ENCODE measurements at places on chromosomes 11 and 22. TPM values are rescaled to one million over a fixed set of nuclear protein-coding genes. Genes with fewer than 3 reads are reported as not detected.

- DNase-seq, result no peak
These were observed 10.3 kb upstream of the FIBIN start for GRCh38 chr11:26983645-26984044.

DNA sequence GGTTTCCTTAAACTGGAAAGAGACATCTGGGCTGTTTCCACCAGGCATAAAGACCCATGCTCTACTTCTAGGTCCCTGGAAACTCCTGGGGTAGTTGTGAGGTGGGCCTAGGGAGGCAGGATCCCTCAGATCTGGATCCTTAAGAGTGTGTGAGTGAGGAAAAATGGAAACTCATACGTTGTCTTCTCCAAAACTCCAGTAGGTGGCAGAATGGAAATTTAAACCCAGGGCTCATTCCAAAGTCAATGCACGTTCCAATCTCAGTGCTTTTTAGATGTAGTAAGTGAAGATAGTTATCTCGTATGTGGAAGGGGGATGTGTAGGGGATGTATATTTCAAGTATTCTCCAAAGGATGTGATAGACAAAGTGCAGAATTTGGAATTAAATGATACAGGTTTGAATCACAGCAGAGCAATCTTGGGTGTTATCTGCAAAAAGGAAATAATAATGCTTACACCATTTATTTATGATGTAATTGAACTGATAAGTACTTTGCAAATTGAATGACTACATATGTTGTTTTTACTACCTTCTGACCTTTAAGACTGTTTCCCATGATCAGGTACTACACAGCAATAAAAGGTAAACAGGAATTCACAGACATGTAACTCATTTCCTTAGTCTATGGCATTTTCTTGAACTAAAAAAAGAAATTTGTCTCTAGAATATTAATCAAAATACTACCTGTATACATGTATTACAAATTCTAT lies 13.1 kb upstream of the MMP1 start:
- no peak for DNase-seq

The OR10D3 gene
- 0.31 TPM for total RNA-seq

DNA sequence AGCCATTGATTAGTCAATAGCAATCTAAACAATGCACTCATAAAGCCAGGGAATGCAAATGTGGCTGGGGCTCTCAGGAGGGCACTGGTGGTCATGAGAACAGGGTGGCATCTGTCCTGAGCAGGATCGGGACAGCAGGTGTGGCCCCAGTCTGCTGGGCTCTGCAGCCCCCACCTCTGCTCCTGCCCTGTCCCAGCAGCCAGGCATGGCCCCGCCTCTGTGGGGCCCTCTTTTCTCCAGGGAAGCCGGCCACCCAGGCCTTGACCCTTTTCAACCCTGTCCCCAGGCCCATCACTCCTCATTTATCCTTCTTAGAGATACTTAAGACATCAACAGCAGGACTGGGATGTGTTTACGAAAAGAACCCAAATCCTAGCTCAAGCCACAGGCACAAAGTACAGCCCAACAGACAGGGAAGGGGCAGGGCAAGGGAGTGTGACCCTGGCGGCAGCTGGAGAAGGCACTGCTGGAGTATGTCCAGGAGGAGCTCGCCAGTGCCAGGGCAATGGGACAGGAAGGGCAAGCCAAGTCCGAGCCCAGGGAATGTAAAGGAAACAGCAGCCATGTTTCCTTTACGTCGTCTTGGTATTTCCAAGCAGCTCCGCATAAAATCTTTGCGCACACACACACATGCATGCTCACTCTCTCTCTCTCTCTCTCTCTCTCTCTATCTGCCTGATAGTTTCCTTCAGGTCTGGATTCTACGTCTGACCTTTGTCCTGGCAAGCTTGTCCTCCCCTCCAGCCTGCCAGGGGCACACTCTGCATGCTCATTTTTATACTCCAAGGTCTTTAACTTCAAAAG lies 59.9 kb downstream of the DGCR2 start:
- no peak for DNase-seq

GRCh38 chr22:38490475-38490874 lies 15.6 kb downstream of the DDX17 start:
- DNase-seq, result no peak

The C11orf86 gene
- total RNA-seq, result not detected

DNA sequence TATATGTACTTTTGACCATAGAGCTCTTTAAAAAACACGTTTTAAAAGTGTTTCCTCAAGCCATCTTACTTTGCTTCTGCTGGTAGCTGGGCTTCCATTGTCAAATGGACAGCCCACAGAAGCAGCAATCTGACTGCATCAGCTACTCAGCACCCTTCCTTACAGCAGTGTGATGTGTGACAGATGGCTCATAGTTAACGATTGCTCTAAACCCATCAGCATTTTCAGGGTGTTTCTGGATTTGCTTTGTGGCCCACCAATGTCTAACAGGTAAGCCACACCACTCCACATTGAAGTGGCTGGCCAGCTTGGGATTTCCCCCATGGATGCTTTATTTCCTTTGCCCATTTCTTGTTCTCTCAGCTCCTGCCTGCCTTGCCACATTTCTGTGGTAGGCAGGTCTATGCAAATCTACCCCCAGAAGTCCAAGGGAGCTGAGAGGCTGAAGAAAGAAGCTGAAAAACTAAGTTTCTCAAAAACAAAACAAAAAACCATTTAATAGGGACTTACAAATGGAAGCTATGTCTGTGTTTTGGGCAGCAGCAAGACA lies 7.3 kb upstream of the FAR1 start:
- DNase-seq, result no peak

DNA sequence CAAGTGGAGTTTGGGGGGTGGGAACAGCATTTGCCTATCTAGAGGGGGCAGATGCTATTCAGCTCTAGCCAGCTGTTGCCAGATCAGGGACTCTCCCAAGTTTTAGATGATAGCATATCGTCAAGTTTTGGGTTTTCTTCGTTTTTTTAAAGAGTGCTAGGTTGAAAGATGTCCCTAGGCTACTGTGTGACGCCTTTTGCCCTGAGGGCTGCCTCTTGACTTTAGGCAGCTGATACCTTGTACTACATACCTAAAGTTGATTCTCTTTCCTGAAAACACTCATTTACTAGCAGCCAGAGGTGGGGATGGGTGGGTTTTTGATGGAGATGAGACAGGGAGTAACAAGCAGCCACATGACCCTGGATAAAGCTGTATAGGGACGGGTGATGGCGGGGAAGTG lies 87.1 kb downstream of the ABTB2 start:
- DNase-seq, result no peak

GRCh38 chr11:72548463-72548862 lies 114.1 kb upstream of the CLPB start:
- DNase-seq, result peak; percentile 70

- no peak for DNase-seq
These were observed 186.1 kb downstream of the TBC1D22A start for GRCh38 chr22:46948411-46949144.

The DRD2 gene
- total RNA-seq, result not detected

DNA sequence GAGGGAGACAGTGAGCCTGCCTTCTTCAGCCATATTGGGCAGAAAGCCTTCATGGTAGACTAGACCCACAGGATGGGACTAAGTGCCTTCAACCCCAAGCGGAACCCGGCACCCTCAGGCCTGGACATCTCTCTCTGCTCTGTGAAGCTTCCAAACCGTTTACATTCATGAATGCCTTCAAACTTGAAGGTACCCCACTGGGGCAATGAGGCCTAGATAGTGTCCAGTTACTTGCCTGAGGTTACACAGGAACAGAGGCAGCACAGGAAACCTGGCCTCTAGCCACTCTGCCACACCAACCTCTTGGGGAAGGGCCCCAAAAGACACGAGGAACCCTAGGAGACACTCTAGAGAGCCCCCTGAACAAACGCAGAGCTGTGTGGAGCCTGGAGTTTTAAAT lies 14.5 kb upstream of the CYP2R1 start:
- DNase-seq, result no peak

- DNase-seq, result no peak
These were observed 82.1 kb downstream of the KCNQ1 start for GRCh38 chr11:2526808-2527381.

GRCh38 chr11:13883042-13883441 lies 79.5 kb upstream of the SPON1 start:
- DNase-seq, result no peak

The OR5B17 gene
- not detected for total RNA-seq

DNA sequence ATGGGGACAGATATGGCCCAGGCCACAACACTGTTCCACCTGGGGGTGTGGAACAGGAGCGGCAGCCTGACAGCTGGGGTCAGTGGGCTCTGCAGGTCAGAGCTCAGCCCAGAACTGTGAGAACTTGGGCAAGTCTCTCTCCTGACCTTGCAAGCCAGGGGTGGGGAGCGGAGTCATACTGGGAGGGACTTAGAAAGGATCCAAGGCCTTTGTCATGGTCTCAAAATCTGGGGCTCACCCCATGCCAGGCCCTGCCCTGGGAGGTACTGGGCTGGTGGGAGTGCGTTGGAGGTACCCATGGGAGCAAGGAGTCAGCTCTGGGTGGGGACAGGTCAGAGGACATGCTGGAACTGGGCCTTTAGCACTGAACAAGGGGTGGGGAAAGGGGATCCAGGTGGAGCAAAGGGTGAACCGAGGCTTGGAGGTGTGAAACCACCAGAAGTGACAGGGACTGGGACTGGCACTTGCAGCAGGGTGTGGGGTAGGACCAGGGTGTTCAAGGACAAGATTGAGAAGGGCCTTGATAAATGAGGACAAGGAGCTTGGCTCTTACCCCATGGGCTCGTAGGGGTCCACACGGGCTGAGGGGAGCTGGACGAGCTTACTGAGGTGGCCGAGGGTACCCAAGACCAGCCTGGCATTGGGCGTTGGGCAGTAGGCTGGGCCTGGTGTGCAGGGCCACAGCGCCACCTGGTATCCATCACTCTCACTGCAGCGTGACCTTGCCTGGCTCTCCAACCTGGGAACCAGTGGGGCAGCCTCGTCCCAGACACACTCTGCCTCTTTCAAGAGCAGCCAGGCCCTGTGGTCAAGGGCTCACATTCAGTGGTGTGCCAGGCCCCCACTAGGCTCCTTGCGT lies 7.4 kb upstream of the PMM1 start:
- peak; percentile 59 for DNase-seq

- peak; percentile 91 for DNase-seq
These were observed 33.5 kb downstream of the ETS1 start for GRCh38 chr11:128553662-128554362.

All from tongue (tissue), 3 donors.